Naive thymus-derived CD4-positive, alpha-beta T cell (primary cell): ENCODE measurements at places on chromosomes 3 and 15. TPM values are rescaled to one million over a fixed set of nuclear protein-coding genes. Genes with fewer than 3 reads are reported as not detected.

The HCN4 gene
- 0.02 TPM in 1 of 2 replicates, not detected in the other for total RNA-seq

The KLHL40 gene
- not detected for total RNA-seq

The GPR62 gene
- total RNA-seq: not detected in 2 replicates

The CGNL1 gene
- not detected in 2 replicates for total RNA-seq

The XCR1 gene
- 0.88 TPM for total RNA-seq

The FAM98B gene
- total RNA-seq: 16.2 TPM

The PIF1 gene
- 0.34 TPM for total RNA-seq

The LMCD1 gene
- not detected for total RNA-seq

The SEMA3G gene
- total RNA-seq: 0.24 TPM

The CD86 gene
- 5.5 TPM for total RNA-seq

The GOLGA8T gene
- 0.22 TPM for total RNA-seq

The LIPC gene
- total RNA-seq: 0.57 TPM

The LYSMD2 gene
- total RNA-seq: 31.7 TPM

The P2RY1 gene
- total RNA-seq: 0.92 and 0.94 TPM in 2 replicates

The ABHD17C gene
- total RNA-seq: 2.0 TPM

The RTP1 gene
- not detected in 2 replicates for total RNA-seq

The DET1 gene
- 16.0 TPM for total RNA-seq

The PGBD4 gene
- total RNA-seq: 5.7 TPM

The NAALADL2 gene
- total RNA-seq: not detected

The KLF15 gene
- total RNA-seq: 0.57 TPM

The MNS1 gene
- total RNA-seq: not detected

The POTEB3 gene
- not detected for total RNA-seq

The AP3S2 gene
- 31.7 TPM for total RNA-seq

The NEO1 gene
- total RNA-seq: 6.9 TPM

The C2CD4B gene
- 0.15 and 0.18 TPM in 2 replicates for total RNA-seq

The CHRNB4 gene
- total RNA-seq: not detected

The SHC4 gene
- total RNA-seq: not detected

The LDHAL6B gene
- not detected for total RNA-seq

The ARL14 gene
- total RNA-seq: not detected

The SNTN gene
- total RNA-seq: not detected in 2 replicates

The OXSM gene
- total RNA-seq: 13.2 TPM

The ISL2 gene
- 0.51 and 0.71 TPM in 2 replicates for total RNA-seq

The MEGF11 gene
- total RNA-seq: not detected in 2 replicates

The DNAH12 gene
- 0.37 TPM for total RNA-seq

The WDR49 gene
- total RNA-seq: 2.4 TPM

The SPESP1 gene
- total RNA-seq: not detected

The TRH gene
- total RNA-seq: not detected

The MCF2L2 gene
- total RNA-seq: 0.27 TPM

The MYLK gene
- total RNA-seq: not detected

The ZPLD1 gene
- total RNA-seq: not detected

The RASGRP1 gene
- 100 TPM for total RNA-seq

The ANKRD63 gene
- total RNA-seq: 0.27 TPM in 1 of 2 replicates, not detected in the other

The ACVR2B gene
- 13.5 TPM for total RNA-seq

The NTRK3 gene
- not detected for total RNA-seq

The FAM107A gene
- not detected for total RNA-seq

The SCN5A gene
- total RNA-seq: 0.59 TPM

The ZDHHC23 gene
- 3.2 TPM for total RNA-seq
